ENCODE measurements at places on chromosomes 5 and 9.

DNA sequence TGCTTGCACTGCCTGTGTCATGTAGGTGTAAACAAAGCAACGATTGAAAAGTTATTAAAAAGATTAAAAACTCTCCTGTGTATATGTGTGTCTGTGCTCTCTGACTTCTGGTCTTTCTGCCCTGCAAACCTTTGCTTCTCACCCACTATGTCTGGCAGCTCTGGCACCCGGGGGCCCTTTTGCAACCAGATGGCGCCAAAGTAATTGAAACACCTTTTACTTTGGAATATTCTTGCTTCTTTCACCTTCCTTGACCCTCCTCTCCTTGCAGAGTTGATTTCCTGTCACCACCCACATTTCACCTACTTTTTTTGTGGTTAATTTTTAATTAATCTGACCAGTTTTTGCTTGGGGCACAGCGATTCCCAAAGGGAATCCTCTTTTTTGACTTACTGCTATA lies 275.5 kb downstream of the ARHGEF28 start:
- H3K4me3 ChIP-seq: peak overlapping the region; percentile 19
- peaks cover 8% of the 10 kb centered on the region for H3K36me3 ChIP-seq
- no peak for DNase-seq

GRCh38 chr5:111984044-111984443 lies 227.1 kb upstream of the NREP start:
- DNase-seq: peak; percentile 82
- peaks cover 28% of the 10 kb centered on the region for H3K4me1 ChIP-seq
- peak overlapping the region; percentile 64 for H3K4me3 ChIP-seq
- peaks cover 5% of the 10 kb centered on the region for H3K36me3 ChIP-seq
- peak overlapping the region; percentile 85 for H3K27ac ChIP-seq

- no peak overlapping the region for H3K4me3 ChIP-seq
- no peak for DNase-seq
- no peaks in the 10 kb centered on the region for H3K4me1 ChIP-seq
- H3K27me3 ChIP-seq: no peaks in the 10 kb centered on the region
These were observed 304.0 kb downstream of the TLR4 start for GRCh38 chr9:118008246-118008645.

- no peaks in the 10 kb centered on the region for H3K4me1 ChIP-seq
- peaks cover 40% of the 10 kb centered on the region for H3K27me3 ChIP-seq
- H3K4me3 ChIP-seq: no peak overlapping the region
- no peak for DNase-seq
These were observed 15.2 kb upstream of the HAND1 start for GRCh38 chr5:154493274-154493673.

DNA sequence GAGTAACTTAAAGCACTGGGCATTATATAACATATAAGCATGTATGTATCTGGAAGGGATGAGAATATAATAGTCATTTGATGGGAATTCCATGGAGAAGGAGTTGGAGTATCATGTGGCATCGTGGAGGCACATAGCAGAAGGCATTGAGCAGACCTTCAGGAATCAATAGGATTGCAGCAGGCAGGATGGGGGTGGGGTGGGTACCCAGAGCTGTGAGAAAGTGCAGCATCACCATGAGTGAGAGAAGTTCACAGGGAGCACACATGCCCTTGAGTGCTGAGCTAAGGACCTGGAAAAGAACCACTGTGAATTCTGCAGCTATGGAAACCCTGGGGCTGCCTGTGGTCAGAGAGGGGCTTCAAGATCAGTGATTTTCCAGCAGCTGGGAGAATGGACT lies 57.3 kb downstream of the MED10 start:
- no peak overlapping the region for H3K4me3 ChIP-seq
- H3K36me3 ChIP-seq: peaks cover 4% of the 10 kb centered on the region
- DNase-seq: no peak
- no peaks in the 10 kb centered on the region for H3K4me1 ChIP-seq
- H3K27ac ChIP-seq: no peak overlapping the region

DNA sequence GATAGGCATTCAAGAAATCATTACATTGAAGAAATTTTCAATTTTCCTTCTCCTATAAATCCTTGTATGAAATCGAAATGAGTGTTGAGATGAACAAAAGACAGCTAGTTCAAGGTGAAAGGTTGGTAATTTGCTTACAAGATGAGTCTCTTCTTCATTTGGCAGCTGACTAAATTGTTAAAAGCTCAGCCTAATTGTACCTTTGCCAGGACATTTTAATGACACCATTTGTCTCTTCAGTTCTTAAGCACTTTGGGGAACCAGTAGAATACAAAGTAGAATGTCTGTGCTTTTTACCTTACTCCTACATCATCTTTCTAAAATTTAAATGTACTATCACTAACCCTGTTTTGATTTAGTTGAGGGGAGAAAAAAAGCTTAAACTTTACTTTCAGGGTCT lies 59.4 kb downstream of the GRAMD2B start:
- peaks cover 55% of the 10 kb centered on the region for H3K4me1 ChIP-seq
- peaks cover 4% of the 10 kb centered on the region for H3K27me3 ChIP-seq
- peak overlapping the region; percentile 76 for H3K27ac ChIP-seq

- no peak overlapping the region for H3K27ac ChIP-seq
- no peaks in the 10 kb centered on the region for H3K36me3 ChIP-seq
- peaks cover 12% of the 10 kb centered on the region for H3K4me1 ChIP-seq
- peaks cover 19% of the 10 kb centered on the region for H3K27me3 ChIP-seq
- DNase-seq: no peak
- no peak overlapping the region for H3K4me3 ChIP-seq
These were observed 70.8 kb upstream of the PRRC1 start for GRCh38 chr5:127446626-127447025.

DNA sequence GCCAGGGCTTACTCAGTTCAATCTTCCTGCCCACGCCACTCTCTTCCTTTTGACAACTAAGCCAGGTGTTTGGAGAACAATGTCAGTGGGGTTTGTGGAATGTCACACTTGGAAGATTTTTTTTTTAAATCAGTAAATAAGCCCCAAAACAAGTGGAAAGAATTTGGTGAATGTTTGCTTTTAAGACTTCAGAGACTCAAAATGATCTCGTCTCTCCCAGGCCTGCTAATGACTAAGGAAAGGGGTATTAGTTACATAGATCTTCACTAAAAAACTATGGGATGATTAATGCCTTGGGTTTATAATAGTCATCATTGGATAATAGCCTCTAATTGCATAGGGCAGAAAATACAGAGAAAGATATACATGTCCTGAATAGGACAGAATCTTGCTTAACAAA lies 166.4 kb downstream of the DMRT2 start:
- H3K4me3 ChIP-seq: peak overlapping the region; percentile 26
- no peaks in the 10 kb centered on the region for H3K36me3 ChIP-seq
- H3K27ac ChIP-seq: peak overlapping the region; percentile 77
- peak; percentile 56 for DNase-seq
- peaks cover 2% of the 10 kb centered on the region for H3K27me3 ChIP-seq
- peaks cover 40% of the 10 kb centered on the region for H3K4me1 ChIP-seq

GRCh38 chr5:11384441-11385250 lies 519.6 kb downstream of the CTNND2 start:
- H3K36me3 ChIP-seq: no peaks in the 10 kb centered on the region
- H3K4me1 ChIP-seq: no peaks in the 10 kb centered on the region
- DNase-seq: no peak
- H3K4me3 ChIP-seq: no peak overlapping the region
- H3K27me3 ChIP-seq: peaks cover 4% of the 10 kb centered on the region
- H3K27ac ChIP-seq: no peak overlapping the region

GRCh38 chr5:103410172-103410571 lies 151.6 kb downstream of the MACIR start:
- H3K36me3 ChIP-seq: no peaks in the 10 kb centered on the region
- DNase-seq: no peak
- H3K27ac ChIP-seq: no peak overlapping the region
- peaks cover 54% of the 10 kb centered on the region for H3K4me1 ChIP-seq
- no peaks in the 10 kb centered on the region for H3K27me3 ChIP-seq
- H3K4me3 ChIP-seq: no peak overlapping the region

- H3K27me3 ChIP-seq: peaks cover 24% of the 10 kb centered on the region
- no peak overlapping the region for H3K4me3 ChIP-seq
- H3K27ac ChIP-seq: no peak overlapping the region
These were observed 25.5 kb downstream of the PLAC8L1 start for GRCh38 chr5:146079695-146080373.

DNA sequence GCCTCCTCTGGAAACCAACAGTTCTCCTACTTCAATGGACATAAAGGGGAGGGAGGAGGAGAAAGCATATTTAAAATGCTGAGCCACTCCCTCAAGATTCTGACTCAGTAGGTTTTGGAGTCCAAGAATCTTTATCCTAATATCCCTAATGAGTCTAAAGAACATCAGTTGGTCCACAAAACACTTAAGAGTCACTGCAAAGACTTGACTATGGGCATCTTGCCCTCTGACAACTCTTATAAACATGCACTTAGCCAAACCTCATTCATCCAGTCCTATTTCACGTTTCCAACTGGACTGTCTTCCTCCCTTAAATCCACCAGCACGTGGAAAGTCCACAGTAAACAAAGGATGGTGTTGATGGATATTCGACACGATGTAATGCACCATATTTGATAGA lies 172.5 kb downstream of the FAM114A2 start:
- no peaks in the 10 kb centered on the region for H3K36me3 ChIP-seq
- peak; percentile 28 for DNase-seq
- peaks cover 8% of the 10 kb centered on the region for H3K4me1 ChIP-seq
- peaks cover 7% of the 10 kb centered on the region for H3K27me3 ChIP-seq
- no peak overlapping the region for H3K27ac ChIP-seq

- no peaks in the 10 kb centered on the region for H3K4me1 ChIP-seq
- H3K4me3 ChIP-seq: no peak overlapping the region
- no peak overlapping the region for H3K27ac ChIP-seq
- no peak for DNase-seq
- H3K27me3 ChIP-seq: peaks cover 11% of the 10 kb centered on the region
These were observed 49.4 kb upstream of the EBF1 start for GRCh38 chr5:159149085-159149484.

DNA sequence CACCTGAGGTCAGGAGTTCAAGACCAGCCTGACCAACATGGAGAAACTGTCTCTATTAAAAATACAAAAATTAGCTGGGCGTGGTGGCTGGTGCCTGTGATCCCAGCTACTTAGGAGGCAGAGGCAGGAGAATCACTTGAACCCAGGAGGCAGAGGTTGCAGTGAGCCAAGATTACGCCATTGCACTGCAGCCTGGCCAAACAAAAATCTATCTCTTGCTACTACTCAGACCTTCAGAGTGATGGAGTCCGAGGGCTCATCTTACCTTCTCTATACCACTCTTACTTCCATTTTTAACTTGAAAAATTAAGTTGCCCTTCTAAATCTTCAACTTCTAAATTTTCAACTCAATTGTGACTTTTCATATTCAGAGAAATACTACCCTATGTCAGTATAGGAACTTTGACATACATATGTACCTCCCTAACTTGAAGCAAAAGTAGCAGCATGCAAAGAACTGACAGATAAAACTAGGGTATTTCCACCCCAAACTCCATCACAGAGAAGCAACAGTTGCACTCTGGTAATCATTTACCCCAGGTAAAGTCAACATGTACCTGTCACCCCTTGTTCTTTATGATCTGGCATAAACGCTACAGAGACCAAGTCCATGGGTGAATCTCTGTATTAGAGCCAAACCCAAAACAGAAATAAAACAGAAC lies 11.4 kb downstream of the ZFAND5 start:
- peak overlapping the region; percentile 41 for H3K4me3 ChIP-seq
- H3K4me1 ChIP-seq: peaks cover 74% of the 10 kb centered on the region
- H3K27me3 ChIP-seq: peaks cover 9% of the 10 kb centered on the region
- H3K27ac ChIP-seq: peak overlapping the region; percentile 72

DNA sequence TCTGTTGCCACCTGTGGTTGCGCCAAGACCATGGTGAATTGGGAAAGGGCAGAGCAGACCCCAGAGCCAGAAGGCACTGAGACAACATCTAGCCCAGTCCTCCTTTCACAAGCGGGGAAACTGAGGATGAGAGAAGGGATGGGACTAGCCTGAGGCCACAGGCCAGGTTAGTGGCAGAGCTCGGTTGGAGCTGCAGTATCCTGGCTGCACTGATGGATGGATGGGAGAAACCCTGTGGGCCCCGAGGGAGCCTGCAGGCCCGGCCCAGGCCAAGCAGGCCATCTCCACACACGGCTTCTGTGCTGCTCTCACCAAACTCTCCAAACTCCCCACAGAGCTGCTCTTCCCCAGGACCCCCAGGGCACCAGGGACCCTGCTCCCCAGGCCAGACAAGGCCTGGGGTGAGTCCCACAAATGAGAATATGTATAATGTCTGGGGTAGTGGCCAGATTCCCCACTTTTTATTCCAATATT lies 60.2 kb downstream of the TSTD2 start:
- H3K27me3 ChIP-seq: peaks cover 38% of the 10 kb centered on the region
- DNase-seq: no peak
- H3K36me3 ChIP-seq: no peaks in the 10 kb centered on the region
- no peak overlapping the region for H3K4me3 ChIP-seq

DNA sequence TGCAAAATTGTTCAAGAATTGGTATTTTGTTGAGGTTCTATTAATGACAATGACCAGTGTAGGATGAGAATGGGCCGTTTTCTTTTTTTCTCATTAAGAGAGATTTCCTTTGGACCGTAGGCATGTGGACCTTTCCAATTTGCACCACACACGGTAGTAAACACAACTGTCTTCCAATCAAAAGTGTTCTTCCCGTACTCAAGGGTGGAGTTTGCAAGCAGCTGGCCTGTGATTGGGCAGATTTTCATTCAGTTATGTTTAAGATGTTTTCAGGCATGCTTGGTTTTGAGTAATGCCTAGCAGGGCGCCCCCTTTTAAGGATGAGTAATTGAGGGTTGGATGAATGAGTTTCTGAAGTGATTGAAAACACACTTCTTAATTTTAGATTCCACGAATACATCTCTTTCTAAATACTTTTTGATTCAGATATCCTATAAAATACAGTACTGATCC lies 2.5 kb downstream of the KDM3B start:
- peaks cover 47% of the 10 kb centered on the region for H3K4me1 ChIP-seq
- peak; percentile 84 for DNase-seq
- H3K4me3 ChIP-seq: peak overlapping the region; percentile 98
- H3K36me3 ChIP-seq: peaks cover 26% of the 10 kb centered on the region
- no peaks in the 10 kb centered on the region for H3K27me3 ChIP-seq
- peak overlapping the region; percentile 95 for H3K27ac ChIP-seq

DNA sequence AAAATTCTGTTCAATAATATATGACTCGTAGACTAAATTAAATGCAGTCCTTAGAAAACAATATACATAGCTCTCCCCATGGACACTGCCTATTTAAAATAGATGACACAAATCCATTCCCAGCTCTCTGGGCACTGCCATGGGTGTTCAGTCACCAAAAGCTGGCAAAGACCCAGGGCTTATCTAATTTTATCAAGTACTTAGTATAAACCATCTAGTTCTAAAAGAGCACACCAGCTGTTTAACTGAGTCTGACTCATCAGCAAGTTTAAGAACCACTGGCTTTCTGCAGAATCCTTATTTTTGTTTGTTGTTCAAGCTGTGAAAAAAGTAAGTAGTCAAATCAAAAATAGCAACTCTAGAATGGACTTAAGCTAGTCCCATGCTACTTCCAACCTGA lies 107.6 kb downstream of the PLPP1 start:
- H3K27me3 ChIP-seq: peaks cover 6% of the 10 kb centered on the region
- no peak overlapping the region for H3K27ac ChIP-seq
- no peak overlapping the region for H3K4me3 ChIP-seq
- peaks cover 19% of the 10 kb centered on the region for H3K4me1 ChIP-seq

- H3K27me3 ChIP-seq: peaks cover 42% of the 10 kb centered on the region
- no peak overlapping the region for H3K27ac ChIP-seq
- H3K4me3 ChIP-seq: no peak overlapping the region
- DNase-seq: no peak
These were observed 538 bp downstream of the PRRT1B start for GRCh38 chr9:131545786-131546335.

- H3K4me3 ChIP-seq: peak overlapping the region; percentile 56
- DNase-seq: peak; percentile 16
- peaks cover 5% of the 10 kb centered on the region for H3K36me3 ChIP-seq
- H3K27me3 ChIP-seq: peaks cover 8% of the 10 kb centered on the region
- H3K4me1 ChIP-seq: peaks cover 64% of the 10 kb centered on the region
These were observed 28.4 kb downstream of the PRRC2B start for GRCh38 chr9:131422241-131422792.
